Bladder microvascular endothelial cell (primary cell): ENCODE measurements at places on chromosomes 11 and 22. TPM values are rescaled to one million over a fixed set of nuclear protein-coding genes. Genes with fewer than 3 reads are reported as not detected.

OR8B8 gene
- not detected in 2 replicates for total RNA-seq

PDE2A gene
- 159 and 229 TPM in 2 replicates for total RNA-seq

TMEM138 gene
- 5.5 and 16.6 TPM in 2 replicates for total RNA-seq

POU2AF3 gene
- not detected in 2 replicates for total RNA-seq

CELSR1 gene
- total RNA-seq, result 2.3 and 74.3 TPM in 2 replicates

PGR gene
- total RNA-seq, result under 0.01 TPM in 1 of 2 replicates, not detected in the other

TRIM68 gene
- total RNA-seq, result 8.3 and 12.3 TPM in 2 replicates

KCNJ11 gene
- 0.25 and 0.32 TPM in 2 replicates for total RNA-seq
